GDM1 (cell line): ENCODE measurements at places on chromosomes 1 and 21.

GRCh38 chr1:242318140-242318539 lies 206.4 kb downstream of the PLD5 start:
- DNase-seq = no peak

- no peak for DNase-seq
Observed at GRCh38 chr1:107362468-107363140, 221.8 kb downstream of the NTNG1 start.

GRCh38 chr1:212482637-212483441 lies 50.1 kb downstream of the NENF start:
- DNase-seq = no peak

DNA sequence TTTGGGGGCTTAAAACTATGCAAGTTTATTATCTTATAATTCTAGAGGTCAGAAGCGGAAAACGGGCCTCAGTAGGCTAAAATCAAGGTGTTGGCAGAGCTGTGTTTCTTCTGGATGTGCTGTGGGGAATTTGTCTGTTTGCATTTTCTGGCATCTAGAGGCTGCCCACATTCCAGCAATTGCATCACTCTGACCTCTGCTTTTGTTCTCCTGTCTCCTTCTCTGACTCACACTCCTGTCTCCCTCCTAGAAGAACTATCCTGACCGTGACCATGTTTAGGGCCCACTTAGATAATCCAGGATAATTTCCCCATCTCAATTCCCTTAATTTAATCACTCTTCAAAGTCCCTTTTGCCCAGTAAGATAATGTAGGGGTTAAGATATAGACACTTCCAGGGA lies 127.4 kb upstream of the DEPDC1 start:
- DNase-seq = no peak

- DNase-seq = no peak
Observed at GRCh38 chr1:182189535-182190066, 128.1 kb upstream of the ZNF648 start.

DNA sequence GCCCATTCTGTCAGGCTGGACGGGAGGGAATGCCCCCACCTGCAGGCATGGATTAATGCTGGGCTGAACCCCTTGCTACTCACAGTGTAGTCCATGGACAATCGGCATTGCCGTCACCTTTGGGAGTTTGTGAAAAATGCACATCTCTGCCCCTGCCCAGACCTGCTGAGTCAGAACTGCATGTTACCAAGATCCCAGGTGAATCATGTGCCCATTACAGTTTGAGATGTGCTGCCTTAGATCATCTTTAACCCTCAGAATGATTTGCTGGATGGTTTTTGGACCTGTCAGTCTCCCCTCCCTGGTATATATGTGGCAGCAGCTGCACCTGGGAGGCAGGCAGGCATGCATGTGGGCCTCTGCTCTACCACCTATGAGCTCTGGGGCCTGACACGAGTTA lies 15.0 kb downstream of the HTR6 start:
- no peak for DNase-seq

GRCh38 chr1:42490237-42490636 lies 27.2 kb downstream of the CCDC30 start:
- DNase-seq = no peak

GRCh38 chr1:241654019-241654418 lies 1.9 kb downstream of the WDR64 start:
- no peak for DNase-seq

- DNase-seq = no peak
Observed at GRCh38 chr1:6127587-6128163, 52.4 kb downstream of the CHD5 start.

GRCh38 chr21:45932922-45933502 lies 48.6 kb upstream of the COL6A1 start:
- DNase-seq = no peak

GRCh38 chr1:43530483-43531106 lies at the start of gene PTPRF:
TSS of gene PTPRF (plus strand) at chr1:43530883. CDS start at chr1:43545076, 14,193 bp downstream.
- no peak for DNase-seq

- no peak for DNase-seq
Observed at GRCh38 chr1:203571661-203572060, 55.0 kb upstream of the ATP2B4 start.

- no peak for DNase-seq
Observed at GRCh38 chr1:56258371-56258770, 321.0 kb downstream of the PLPP3 start.

DNA sequence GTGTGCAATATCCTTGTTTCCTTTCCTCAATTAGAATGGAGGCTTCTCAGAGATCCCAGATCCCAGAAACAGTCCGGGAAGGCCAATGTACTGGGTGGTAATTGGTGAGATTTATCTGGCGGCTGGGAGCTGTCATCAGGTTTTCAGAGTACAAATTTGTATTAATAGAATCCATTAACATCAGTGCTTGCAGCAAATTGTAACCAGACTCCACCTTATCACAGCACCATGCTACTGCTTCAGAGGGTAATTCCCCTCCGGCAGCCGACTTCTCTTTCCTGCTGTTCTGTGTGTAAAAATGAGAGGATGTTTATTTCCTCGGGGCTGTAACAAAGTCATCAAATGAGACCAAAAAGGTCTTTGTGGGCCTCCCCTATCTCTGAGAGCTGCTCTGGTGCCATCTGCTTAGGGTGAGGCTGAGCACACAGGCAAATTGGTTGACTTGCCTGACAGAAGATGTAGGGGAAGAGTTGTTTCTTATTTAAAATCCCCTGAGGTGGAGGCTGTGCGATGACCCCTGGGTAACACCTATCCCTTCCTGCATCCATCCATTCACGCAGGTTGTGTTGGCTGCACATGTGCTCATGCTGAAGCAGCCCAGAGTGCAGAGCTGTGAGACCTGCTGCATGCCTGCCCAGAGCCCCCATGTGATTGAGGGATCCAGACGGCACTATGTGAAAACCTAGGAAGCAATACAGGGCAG lies 19.2 kb downstream of the NFASC start:
- DNase-seq = no peak

DNA sequence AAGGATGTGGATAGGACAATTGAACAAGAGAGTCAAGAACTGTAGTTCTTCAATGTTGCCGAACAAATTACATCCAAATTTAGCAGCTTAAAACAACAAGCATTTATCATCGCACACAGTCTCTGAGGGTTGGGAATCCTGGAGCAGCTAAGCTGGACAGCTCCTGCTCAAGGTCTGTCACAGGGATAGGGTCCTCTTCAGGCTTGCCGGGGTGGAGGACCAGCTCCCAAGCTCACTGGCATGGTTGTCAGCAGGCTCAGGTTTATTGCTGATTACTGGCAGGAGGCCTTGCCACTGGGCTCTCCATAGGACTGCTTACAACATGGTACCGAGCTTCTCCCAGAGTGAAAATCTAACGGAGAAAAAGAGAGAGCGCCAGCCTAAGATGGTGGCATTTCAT lies 22.1 kb upstream of the COX20 start:
- DNase-seq = no peak

GRCh38 chr1:100397681-100398080 lies 45.4 kb downstream of the CDC14A start:
- no peak for DNase-seq
